ENCODE measurements at places on chromosomes 2 and 18.

GRCh38 chr18:60809937-60810336, 437.4 kb upstream of the MC4R start:
- no peak for DNase-seq

- DNase-seq = peak; percentile 37
These were observed 48.6 kb downstream of the PLB1 start for GRCh38 chr2:28544405-28544921.

DNA sequence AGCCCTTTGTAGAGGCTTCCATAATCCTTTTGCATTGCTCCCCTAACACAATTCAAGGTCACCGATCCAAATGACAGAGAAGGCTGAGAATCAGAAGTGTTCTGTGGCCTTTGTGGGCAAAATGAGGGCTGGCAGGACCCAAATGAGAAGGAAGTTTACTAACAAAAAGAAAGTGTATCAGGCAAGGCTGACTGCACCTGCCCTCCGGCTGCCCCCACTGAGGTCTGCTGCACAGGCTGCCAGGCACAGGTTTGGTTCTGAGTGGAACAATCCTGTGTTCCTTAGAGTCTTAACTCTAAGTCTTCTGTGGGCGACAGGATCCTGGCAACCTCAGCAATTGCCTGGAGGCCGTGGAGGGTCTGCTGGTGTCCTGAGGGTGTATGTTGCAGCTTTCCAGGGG, 568.5 kb downstream of the CMPK2 start:
- DNase-seq = no peak

GRCh38 chr2:106138543-106139237, 55.4 kb downstream of the UXS1 start:
- DNase-seq = no peak

DNA sequence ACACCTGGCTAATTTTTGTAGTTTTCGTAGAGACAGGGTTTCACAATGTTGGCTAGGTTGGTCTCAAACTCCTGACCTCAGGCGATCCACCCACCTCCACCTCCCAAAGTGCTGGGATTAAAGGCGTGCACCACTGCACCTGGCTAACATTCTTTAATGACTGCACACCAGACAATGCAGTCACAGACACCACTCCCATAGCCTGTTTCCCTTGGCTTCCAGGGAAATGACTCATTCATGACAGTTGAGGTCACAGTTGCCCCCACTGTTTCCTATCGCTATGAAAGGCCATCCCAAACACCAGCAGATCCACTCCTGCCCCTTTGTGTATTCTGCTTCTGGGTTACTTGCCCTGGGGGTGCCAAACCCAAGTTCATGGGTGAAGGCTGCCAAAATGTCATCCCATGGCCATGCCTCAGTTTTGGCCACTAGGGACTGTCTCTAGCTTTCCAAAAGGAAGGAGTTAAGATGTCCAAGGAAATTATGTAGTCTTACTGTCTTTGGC, 8.7 kb downstream of the CHMP1B start:
- peak; percentile 29 for DNase-seq

DNA sequence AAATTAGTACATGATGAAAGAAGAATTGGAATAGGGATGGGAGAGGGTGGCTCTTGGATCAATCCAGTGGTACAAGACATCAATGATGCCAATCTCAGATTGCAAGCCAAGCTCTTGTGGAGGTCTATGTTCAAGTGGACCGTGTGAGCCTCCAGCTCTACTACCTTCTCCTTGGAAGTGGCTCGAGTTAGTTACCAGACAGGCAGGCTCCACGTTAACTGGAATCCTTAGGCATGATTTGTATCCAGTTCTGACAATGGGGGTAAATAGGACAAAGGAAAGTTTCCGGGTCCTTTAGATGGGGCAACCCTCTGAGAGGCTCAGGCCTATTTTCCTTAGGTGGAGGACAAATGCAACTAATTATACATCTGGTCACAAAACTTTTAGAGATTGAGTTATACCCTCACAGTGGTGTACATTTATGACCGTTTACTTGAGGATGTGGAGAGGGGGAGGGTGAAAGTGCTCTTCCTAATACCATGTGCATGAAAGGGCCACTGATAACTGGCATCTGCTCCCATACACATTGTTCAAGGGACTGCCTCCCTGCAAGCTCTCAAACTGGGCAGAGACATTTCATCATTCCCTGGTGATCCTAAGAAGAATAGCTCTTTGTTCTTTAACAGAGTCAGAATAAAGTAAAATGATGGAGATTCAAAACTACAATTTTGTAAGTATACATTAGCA, 180.2 kb downstream of the SOCS6 start:
- no peak for DNase-seq

DNA sequence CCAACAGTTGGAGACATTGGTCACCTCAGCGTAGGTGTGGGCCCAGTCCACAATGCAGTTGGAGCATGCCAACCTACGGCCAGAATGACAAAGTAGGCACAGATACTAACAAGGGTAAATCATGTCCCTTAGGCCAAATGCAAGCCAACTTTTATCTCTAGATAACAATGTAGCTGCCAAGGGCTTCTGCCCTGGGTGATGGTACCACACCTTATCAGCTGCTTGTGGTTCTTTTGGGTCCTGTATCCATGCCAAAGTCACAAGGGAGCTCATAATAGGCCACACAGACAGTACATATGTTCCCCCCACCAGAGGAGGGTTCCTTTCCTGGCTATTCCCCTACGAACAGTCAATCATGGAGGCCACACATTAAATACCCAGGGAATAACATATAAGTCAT, 19.1 kb downstream of the PHOSPHO2 start:
- DNase-seq = no peak

- no peak for DNase-seq
These were observed 68.4 kb downstream of the NXPH2 start for GRCh38 chr2:138711812-138712211.

DNA sequence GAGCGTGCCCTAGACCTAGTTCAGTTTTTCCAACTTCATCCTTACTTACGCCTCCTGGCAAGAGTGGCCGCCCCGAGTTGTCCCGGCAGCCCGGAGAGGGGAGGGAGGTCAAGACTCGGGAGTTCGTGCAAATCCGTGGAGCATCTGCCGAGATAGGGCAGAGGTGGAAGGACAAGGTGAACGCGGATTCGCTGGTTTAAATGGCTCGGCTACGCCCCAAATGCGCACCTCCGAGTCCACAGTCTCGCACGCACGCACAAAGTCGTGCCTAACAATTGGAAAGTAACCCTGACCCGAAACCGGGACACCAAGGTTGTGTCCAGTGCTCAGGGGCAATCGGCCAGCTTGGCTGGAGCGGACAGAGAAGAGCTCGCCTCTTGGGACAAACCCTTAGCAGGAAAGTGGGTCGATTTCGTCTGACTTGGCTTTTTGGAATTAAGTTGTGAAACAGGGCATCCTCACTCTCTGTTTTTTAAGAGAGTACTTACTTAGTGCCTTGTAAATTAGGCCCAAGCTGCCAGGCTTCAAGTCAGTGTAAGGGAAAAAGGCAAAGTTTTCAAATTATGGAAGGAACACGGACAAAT, 726 bp upstream of the SS18 start:
- DNase-seq = no peak

DNA sequence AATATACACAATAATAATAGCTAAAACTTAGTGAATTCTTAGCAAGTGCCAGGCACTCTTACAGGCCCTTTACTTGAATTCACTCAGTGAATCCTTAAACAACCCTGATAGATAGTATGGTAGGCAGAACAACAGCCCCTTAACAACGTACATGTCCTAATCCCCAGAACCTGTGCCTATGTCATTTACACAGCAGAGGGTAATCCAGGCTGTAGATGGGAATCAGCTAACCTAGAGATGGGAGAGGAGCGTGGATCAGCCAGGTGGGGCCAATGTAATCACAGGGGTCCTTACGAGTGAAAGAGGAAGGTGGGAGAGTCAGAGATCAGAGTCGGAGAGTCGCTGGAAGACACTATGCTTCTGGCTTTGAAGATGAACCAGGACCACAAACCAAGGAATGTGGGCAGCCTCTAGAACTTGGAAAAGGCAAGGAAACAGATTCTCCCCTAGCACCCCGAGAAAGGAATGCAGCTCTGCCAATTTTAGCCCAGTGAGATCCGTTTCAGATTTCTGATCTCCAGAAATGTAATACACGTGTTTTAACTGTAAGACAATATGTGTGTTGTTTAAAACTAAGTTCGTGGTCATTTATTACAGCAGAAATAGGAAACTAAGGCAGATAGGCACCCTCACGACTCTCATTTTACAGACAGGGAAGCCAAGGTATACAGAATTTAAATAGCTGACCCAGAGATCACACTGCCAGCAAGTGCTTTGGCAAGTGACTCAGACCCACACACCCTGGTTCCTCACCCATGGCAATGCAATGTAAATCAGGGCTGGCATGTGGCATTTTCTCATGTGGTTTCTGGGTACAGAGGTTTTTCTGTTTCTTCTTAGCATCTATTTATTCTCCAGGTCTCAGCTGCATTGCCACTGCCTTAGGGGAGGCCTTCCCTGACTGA, 68.9 kb downstream of the DOCK10 start:
- DNase-seq = peak; percentile 25

DNA sequence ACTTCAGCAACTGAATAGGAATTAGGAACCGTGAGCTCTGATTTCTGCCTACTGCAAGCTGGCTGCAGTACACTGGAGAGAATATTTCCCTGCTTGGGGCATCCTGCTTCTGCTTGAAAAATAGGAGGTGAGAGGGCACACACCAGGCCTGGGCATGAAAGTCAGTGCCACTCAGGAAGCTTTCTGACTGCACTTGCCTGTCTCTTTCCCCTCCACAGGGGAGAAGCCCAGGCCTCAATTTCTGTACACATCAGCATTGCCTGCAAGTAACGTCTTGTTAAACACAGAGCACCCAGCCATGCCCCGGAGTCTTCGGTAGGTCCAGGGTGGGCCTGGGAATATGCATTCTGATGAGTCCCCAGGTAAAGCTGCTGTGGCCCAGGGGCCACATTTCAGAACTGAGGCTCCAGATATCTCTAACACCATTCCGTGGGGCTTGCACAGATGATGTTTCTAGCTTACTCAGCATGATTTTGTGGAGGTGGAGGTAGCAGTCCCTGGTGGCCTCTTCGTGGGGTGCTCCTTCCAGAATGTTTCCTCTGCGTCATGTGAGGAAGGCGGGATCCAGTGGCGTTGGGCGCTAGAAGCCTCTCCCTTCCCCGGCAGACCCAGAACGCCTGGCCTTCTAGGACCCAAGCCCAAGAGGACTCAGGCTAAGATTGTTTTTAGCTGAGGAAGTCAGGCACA, 114.1 kb downstream of the ZBTB7C start:
- DNase-seq = no peak

DNA sequence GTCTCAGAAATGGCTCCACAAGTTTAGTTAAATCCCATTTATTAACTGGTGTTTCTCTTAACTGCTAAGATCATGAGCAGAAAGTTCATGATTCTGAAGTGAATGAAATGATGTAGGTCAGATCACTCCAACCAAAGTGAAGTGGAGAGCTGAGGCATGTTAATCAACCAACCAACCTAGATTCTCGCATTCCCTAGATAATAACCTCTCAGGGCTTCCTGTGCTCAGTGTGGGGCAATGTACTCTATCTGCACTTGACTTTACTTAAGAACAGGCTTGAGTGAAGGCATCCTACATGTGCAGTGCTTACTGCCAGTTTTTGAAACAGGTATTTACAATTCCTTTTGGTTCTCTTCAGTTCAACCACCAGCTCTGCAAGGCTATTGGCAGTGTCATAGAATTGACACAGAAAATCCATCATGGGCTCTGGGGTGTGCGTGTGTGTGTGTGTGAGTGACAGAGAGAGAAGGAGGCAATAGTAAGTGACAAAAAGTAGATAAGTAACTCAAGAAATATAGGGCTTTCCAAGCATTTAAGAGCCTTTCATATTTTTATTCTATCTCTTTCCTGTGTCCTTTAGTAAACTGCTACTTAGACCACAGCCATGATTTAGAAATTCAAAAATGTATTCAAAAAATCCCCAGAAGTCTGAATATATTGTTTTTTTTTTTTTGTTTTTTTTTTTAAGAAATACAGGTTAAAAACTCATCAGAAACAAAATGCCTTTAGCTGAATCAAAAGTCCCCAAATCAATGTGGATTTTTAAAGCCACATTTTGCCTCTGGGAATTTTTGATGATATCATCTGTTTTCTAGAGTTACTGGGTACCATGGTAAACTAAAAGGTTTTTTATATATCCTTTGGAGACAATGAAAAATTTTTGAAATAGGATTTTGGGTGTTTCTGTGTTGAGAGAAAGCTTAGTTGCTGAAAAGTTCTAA, 28.6 kb downstream of the DOCK10 start:
- no peak for DNase-seq

DNA sequence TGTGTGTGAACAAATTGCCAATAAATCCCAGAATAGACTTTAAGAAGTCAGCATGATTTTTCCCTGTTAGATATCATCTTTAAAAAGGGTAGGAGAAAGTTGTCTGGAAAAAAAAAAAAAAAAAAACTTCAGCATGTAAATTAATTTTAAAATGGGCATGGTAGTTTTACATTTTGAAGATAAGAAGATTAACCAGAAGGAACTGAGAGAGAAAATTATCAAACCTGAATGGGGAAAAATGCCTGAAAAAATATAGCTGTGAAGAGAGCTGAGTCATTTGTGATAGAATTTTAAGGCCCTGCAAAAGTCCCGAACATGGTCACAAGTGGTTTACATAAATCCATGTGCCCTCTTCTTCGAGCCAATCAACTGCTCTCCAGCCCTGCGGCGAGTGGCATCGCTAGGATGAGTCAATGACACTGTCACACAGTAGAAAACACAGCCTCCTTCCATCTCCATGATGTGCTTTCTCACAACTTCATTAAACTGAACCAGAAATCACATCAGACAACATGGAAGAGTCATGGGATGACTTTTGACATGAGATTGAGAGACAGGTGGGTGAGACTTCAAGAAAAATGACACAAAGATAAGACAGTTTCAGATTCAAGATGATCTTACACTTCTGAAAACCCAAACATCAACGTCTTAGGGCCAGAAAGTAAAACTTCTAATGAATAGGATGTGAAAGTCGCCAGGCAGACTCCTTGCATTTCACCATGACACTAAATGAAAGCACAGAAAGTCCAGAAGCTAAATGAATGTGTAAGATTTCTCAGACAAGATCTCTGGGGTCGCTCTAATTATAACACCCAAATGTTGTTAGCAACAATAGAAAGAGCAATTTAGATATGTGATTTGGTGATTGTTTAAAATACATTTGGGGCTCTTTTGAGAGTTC, 273.0 kb upstream of the ID2 start:
- peak; percentile 52 for DNase-seq

DNA sequence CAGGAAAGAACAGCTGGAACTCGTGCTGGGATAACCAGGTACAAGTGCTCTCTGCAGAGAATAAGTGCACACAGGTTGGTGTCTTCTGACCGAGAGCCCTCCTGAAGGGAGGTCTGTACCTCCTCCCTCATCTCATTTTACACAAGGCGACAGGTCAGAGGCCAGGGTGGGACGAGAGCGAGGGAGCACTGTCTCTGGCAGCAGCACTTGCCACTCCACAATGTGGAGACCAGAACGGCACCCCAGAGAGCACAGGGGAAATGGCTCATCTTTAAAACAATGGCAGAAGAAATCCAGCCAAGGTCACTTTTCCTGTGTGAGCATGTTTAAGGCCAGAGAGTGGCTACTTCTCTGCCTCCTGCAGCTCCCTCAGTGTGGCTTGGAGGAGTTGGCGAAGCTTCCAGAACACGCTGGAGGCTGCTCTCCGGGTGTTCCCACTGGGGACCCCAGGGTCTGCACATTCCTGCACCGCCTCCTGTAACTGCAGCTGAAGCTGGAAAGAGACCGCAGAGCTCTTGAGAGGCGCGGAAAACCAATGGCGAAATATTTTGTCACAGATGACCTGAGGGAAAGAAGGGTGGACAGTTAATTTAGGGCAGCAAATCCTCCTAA, 20.8 kb downstream of the DIPK1C start:
- no peak for DNase-seq
